ENCODE measurements at places on chromosomes 5 and 9.

GRCh38 chr5:134943547-134943946, 24.2 kb upstream of the CATSPER3 start:
- no peak for DNase-seq

GRCh38 chr9:69134412-69134811, 39.7 kb upstream of the TJP2 start:
- no peak for DNase-seq

DNA sequence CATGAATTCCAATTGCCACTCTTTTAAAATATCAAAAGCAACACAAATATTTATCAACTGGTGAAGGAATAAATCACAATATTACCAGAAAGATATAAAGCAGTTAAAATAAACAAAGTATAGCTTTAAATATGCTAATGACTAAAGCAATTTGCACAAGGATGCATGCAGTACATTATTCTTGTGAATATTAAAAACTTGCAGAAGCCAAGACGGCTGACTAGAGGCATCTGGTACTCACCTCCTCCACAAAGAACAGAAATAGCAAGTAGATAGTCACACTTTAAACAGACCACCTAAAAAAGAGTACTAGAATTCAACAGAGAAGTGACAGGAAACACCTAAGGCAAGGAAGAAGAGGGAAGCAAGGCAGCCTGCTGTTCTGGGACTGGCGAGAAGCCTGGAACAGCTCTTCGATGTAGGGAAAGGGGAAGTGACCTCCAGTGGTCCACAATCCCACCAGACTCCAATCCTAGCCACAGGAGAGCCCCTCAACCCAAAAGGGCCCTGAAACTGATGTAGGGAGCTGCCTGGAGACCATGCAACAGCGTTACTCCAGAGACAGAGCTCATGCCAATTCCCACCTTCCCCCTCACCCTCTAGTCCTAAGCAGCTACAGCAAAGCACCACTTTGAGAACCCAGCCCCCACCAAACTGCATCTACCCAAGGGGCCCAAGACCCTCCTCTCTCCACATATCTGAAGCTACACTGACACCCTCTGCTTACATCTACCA, 86.3 kb downstream of the LPAR1 start:
- no peak for DNase-seq

DNA sequence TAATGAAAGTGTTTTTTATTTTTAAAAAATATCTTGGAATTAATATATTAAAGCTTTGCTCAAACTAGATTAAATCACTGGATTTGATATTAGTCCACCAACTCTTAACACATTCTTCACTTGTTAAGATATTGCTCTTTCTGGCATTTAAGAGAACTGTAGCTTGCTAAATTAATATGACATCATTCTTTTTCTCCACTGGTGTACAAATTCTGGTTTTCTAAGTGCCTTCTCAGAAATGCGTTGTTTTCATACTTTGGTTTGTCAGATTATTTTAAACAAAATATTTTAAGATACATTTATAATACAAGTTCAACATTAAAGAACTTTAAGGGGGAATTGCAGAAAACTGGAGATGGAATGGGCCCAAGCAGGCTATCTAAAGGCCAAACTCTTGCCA, 87.6 kb upstream of the IFNE start:
- DNase-seq, result no peak

DNA sequence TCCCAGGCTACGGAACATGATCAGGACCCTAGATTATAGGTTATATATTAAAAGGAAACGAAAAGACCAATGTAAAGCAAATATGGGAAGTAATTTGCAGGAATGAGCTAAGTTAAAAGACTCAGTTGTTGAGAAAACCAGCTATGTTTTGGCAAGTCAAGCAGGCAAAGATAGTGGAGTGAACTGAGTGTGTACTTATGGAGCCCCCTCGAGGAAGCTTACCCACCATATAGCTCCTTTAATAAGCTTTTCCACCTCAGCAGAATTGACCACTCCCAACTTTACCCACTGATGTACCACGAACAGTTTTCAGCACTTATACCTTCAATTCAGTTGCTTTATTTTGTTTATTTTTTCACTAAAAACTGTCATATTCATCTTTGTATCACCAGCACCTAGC, 57.3 kb upstream of the PJA2 start:
- DNase-seq, result no peak

GRCh38 chr9:134526584-134527477, 114.8 kb upstream of the COL5A1 start:
- DNase-seq, result no peak
